ENCODE measurements at places on chromosomes 16 and 17. TPM values are rescaled to one million over a fixed set of nuclear protein-coding genes. Genes with fewer than 3 reads are reported as not detected.

GRCh38 chr17:78351449-78352006 lies 8.3 kb downstream of the SOCS3 start:
- H3K27me3 ChIP-seq = peaks cover 3% of the 10 kb centered on the region
- H3K36me3 ChIP-seq = no peaks in the 10 kb centered on the region
- H3K4me1 ChIP-seq = peaks cover 60% of the 10 kb centered on the region

DNA sequence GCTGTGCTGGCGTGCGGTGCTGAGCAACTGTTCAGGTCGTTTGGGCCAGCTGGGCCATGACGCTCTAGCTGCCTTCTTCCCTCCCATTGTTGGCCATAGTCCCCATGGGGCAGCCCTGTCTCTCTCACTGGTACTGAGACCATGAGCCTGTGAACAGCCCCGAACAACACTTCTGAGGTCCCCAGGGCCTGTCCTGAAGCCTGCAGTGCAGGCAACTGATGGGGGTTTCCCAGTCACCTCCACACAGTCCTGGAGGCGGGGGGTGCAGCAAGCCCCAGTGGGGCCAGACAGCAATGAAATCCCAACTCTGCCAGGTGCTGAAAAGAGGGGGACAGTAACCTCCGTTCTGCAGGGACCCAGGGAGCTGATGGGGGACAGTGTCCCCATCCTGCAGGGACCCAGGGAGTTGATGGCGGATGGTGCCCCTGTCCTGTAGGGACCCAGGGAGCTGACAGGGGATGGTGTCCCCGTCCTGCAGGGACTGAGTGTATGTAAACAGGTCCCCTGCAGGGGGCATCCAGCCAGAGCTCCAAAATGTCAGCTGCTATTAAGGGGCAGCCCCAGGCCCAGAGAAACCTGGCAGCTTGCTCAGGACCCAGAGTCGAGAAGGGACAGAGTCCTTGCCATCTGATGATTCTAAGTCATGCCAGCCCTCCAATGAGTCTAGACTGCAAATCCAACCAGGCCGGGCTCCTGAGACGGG lies 30.4 kb downstream of the ENGASE start:
- H3K27ac ChIP-seq = no peak overlapping the region
- H3K36me3 ChIP-seq = no peaks in the 10 kb centered on the region
- no peak overlapping the region for H3K4me3 ChIP-seq
- H3K27me3 ChIP-seq = no peaks in the 10 kb centered on the region
- DNase-seq = no peak

DNA sequence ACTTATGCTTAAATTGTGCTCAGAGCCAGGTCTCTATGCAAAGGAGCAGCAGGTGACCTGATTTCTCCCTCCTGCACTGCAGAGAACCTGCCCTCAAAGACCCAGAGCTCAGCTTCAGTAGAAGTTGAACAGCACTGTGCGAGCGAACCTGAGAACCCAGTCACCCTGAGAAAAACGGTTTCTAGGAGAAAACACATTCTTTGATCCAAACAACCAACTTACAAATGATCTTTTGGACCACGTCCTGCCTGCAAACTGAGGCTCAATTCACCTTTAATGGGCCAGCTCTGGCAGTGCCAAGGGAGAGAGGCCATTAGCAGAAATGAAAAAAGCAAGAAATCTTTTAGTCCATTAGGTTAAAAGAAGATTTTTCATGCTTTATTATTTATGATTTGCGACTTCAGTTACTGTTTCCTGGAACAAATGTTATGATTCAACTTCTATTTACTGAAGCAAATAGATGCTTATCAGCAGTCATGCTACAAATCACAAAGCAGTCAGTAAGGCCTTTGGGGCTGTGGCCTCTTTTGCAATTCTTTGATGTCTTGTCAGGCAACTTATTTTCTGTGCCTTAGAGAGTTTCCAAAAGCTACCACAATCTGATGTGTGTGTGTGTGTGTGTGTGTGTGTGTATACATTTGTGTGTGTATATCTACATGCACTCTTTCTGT lies 65.7 kb upstream of the LRRC37A3 start:
- peak overlapping the region; percentile 99 for H3K27ac ChIP-seq
- peak overlapping the region; percentile 74 for H3K4me3 ChIP-seq
- peaks cover 6% of the 10 kb centered on the region for H3K36me3 ChIP-seq
- no peaks in the 10 kb centered on the region for H3K27me3 ChIP-seq
- H3K4me1 ChIP-seq = peaks cover 47% of the 10 kb centered on the region

- no peaks in the 10 kb centered on the region for H3K4me1 ChIP-seq
- no peak overlapping the region for H3K27ac ChIP-seq
- no peaks in the 10 kb centered on the region for H3K27me3 ChIP-seq
- H3K4me3 ChIP-seq = no peak overlapping the region
- no peak for DNase-seq
Measured at GRCh38 chr16:66095676-66096075, 270.8 kb upstream of the CDH5 start.

- no peak overlapping the region for H3K4me3 ChIP-seq
- no peak overlapping the region for H3K27ac ChIP-seq
- peaks cover 30% of the 10 kb centered on the region for H3K36me3 ChIP-seq
- H3K27me3 ChIP-seq = no peaks in the 10 kb centered on the region
Measured at GRCh38 chr17:57372156-57372555, 115.8 kb downstream of the MSI2 start.

DNA sequence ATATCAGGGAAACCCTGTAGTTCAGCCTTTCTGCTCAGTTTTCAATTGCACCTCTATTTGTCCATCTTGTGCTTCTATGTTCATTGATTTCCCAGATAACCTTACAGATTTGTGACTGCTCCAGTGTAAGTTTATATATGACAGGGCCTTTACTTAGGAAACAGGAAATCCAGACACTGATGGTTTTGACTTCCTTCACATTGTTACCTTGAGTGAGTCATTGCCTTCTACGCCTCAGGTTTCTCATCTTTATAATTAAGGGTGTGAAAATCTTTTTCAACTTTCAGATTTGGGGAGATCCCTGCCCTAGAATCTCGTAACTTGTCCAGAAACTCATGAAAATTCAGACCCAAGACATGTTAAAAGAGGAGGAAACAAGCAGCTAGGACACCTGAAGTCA lies 342.4 kb upstream of the TBX2 start:
- peaks cover 25% of the 10 kb centered on the region for H3K4me1 ChIP-seq
- H3K27ac ChIP-seq = no peak overlapping the region
- H3K36me3 ChIP-seq = peaks cover 3% of the 10 kb centered on the region
- DNase-seq = no peak
- no peaks in the 10 kb centered on the region for H3K27me3 ChIP-seq

Gene PRR35
- not detected for total RNA-seq

Gene TPSAB1
- total RNA-seq = not detected

Gene PRM3
- total RNA-seq = not detected

Gene CCDC40
- not detected for total RNA-seq

Gene DECR2
- 6.3 TPM for total RNA-seq

Gene CHST5
- not detected for total RNA-seq

Measured in activated CD8-positive, alpha-beta T cell treated with anti-CD3 and anti-CD28 coated beads, Interleukin-2, amount 10 ng/mL, durations not matched to agents 7 days and 5 days (primary cell).